ENCODE measurements at places on chromosomes 5 and 9.

GRCh38 chr5:152052470-152052869, 127.8 kb upstream of the GLRA1 start:
- no peak for DNase-seq

DNA sequence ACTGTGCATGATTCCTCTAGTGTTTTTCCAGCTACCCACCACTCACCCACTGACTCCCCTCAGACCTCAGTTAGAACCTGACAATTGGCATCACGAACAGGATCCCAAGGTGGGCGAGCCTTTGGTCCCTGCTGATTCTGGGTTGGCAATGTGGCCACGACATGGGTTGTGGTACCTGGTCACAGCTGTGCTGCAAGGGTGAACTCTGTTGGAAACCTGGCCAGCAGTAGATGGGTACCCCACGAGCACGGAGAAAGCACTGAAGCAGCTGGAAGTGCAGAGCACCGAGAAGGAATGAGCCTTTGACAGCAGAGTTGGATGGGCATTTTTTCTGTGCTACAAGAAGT, 180.1 kb downstream of the PDE4D start:
- DNase-seq = no peak

DNA sequence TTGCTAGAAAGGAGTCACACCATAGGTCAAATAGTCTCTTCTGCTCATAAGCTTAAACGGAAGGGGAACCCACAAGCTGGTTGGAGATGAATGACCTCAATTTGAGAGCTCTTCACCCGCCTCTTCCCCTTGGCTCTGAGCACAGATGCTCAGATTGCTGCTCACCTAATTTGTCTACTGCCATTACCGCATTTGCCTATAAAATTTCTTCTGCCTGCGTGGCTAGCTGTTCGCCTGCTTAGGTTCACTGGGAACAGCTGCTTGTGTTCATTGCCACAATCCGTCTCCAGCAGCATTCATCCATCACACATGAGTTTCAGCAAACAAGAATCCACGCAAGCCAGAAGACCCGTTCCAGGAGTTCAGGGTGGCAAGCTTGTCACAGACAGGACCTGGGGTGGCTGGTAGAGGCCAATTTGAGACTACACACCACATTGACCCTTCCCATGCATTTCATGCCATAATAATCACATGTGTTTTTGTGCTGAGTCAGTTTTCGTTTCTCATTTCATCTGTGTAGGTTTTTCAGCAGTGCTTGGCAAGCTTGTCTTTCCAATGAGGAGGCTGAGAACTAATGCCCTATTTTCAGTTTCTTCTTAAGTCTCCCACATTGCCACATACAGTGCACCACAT, 50.2 kb upstream of the DNAH5 start:
- no peak for DNase-seq

GRCh38 chr9:31730398-31730797, 654.0 kb upstream of the ACO1 start:
- no peak for DNase-seq

DNA sequence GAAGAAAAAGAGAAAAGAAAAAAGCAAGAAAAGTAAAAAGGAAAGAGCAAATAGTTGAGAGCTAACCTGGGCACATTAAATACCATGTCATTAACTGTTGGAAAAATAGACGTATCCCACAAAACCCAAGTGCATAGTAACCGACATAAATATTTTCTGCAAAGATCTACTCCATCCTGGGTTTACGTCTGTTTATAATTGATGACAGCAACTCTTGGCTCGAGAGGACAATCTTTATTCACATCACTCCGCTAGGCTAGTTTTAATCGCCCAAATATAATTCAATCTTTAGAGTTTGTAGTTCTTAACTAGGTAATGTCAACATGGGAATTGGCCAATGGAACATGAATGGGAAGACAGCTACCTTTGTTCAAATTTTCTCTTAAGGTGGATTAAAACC, 321.7 kb upstream of the TNC start:
- no peak for DNase-seq

GRCh38 chr9:89975024-89975423, 370.2 kb downstream of the GADD45G start:
- DNase-seq = no peak

GRCh38 chr9:34508463-34508862, 14.3 kb downstream of the ENHO start:
- DNase-seq = no peak

GRCh38 chr5:33337637-33337992, 103.2 kb upstream of the TARS1 start:
- DNase-seq = no peak
